ENCODE measurements at places on chromosomes 1 and 21.

GRCh38 chr1:235919833-235920441 lies 53.2 kb upstream of the LYST start:
- no peak for DNase-seq

GRCh38 chr1:59427784-59428183 lies 130.9 kb downstream of the FGGY start:
- DNase-seq, result no peak

DNA sequence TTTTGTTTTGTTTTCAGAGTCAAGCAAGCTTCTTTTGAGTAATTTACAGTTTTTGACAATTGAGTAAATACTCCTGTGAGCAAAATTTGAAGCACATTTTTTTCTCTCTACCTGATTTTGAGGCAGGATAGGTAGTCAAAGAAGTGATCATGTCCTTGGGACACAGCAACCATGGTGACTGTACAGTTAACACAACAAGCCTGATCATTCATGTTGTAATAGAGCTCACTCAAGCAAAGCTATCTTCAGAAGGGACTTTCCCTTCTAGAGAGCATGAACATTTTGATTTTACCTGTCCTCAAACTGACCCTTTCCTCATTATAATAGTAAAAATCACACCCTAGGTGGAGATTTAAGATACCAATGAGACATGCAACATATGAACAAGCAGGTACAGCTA lies 126.5 kb upstream of the KCNK1 start:
- DNase-seq, result no peak

GRCh38 chr1:55155522-55155921 lies 59.6 kb downstream of the USP24 start:
- DNase-seq, result no peak

DNA sequence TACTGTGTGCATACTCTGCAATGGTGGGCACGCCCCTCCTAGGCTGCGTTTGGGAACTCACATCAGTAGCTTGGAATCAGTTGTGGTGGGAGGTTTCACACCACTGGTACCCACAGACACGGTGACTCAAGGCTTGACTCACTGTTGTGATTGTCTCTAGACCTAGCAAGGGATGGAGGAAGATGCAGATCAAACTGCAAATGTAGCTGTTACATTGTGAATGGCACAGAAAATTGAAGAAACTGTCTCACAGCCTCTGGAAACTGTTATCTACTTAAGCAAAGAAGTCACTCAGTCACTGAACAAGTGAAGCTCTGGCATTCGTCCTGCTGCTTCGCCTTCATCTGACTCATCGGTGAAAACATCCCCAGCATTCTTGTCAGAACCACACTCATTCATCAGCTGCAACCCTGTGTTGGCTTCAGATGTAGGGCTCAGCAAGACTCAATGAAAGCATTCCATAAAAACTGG lies 59.5 kb downstream of the POFUT2 start:
- DNase-seq, result no peak

DNA sequence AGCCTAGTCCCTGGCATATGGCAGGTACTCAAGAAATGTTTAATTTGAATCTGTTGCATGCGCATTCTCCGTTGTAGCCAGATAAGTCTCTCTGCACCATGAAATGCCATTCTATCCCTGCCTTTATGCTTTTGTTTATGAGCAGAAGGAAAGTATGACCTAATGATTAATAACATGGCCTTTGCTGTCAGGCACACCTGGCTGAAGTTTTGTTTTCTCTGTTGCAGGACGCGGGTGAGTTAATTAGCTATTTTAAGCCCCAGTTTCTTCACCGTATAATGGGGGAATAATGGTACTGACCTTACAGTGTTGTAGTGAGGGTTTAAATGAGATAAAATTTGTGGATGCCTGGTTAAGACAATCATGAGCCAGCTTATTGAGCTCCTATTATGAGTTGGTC lies 87.7 kb downstream of the ST6GALNAC3 start:
- no peak for DNase-seq

GRCh38 chr21:8994640-8995511 lies 1526.5 kb upstream of the TPTE start:
- DNase-seq, result no peak

- peak; percentile 19 for DNase-seq
Measured at GRCh38 chr1:109277434-109278204, 5.3 kb downstream of the PSRC1 start.

DNA sequence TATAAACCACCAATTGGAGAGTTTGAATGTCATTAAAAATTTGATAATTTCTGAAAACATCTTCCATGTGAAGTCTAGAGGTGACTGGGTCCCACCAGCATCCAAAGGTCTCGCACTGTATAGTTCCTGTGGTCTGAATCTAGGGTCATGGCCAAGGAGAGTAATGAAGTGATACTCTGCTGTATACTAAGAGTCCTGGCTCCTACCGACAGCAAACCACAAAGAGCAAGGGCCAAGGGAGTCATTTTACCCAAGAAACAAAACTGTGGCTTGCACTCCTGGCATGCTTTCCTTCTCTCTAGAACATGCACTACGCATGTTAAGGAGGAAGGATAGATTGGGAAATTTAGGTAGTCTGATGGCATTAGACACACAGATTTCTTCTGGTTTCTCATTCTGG lies 115.6 kb downstream of the BRINP2 start:
- no peak for DNase-seq

- DNase-seq, result no peak
Measured at GRCh38 chr1:223201967-223202366, 58.9 kb upstream of the TLR5 start.

GRCh38 chr21:42850866-42851391 lies 28.4 kb downstream of the WDR4 start:
- no peak for DNase-seq

DNA sequence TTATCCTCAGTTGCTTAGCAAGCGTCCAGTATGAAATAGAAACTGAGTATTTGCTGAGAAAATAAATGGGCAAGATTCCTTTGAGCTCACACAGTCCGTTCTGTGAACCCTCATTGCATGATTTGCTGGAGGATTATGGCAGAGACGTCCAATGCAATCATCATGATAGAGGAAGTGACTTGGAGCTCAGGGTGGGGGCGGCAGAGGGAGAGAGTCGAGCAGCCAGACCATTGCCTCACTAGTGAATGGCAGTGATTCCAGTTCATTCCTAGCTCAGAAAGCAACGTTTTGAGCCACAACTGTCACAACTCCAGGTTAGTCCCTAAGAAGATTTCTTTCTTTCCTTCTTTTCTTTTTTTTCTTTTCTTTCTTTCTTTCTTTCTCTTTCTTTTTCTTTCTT lies 27.5 kb upstream of the COL9A2 start:
- DNase-seq, result no peak

- DNase-seq, result no peak
Measured at GRCh38 chr1:112983537-112984131, 27.6 kb upstream of the SLC16A1 start.

- DNase-seq, result no peak
Measured at GRCh38 chr1:218817071-218817470, 356.6 kb upstream of the LYPLAL1 start.

GRCh38 chr1:110176299-110176956 lies 26.1 kb downstream of the SLC6A17 start:
- no peak for DNase-seq

DNA sequence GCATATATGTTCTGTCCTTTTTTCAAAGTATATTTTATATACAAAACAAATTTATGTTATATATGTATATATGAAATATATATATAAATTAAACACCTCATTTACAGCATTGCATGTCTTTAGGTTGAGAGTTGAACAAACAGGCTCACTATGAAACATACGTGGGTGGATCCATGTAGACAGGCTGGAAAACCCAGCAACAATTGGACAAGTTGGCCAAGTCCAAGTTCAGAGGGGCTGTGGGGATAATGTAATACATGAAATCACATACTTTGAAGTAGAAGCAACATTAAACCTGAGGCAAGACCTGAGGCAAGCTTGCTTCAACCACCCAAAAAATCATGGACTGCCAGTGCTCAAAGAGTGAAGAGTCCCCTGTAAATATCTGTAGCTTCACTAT lies 39.7 kb downstream of the KCNJ6 start:
- DNase-seq, result no peak

GRCh38 chr1:235996048-235996785 lies 68.7 kb downstream of the NID1 start:
- no peak for DNase-seq

GRCh38 chr1:145778146-145778540 lies 45.8 kb downstream of the RNF115 start:
- no peak for DNase-seq

- no peak for DNase-seq
Measured at GRCh38 chr1:34781071-34781843, at the start of gene GJB3. TSS of gene GJB3 (plus strand) at chr1:34781214. CDS start at chr1:34784763, 3,549 bp downstream.

- no peak for DNase-seq
Measured at GRCh38 chr21:42609811-42610210, 43.6 kb upstream of the PDE9A start.

DNA sequence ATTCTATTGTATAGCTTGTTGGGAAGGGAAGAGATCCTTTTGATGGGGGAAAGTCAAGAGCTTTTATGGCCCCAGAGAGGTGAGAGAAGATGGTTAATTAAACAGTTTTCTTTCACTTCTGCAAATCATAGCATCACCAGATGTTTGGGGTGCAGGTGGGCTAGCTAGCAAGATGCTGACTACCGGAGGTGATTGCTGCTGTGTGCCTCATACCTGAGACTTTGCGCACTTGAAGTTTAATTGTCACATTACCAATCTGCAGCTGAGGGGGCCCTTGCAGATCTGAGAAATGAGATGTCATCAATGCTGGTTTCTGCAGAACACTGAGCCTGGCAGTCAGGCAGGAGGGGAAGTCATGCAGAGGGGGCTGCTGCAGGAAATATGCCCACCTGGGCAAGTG lies 73.9 kb downstream of the SNRPE start:
- no peak for DNase-seq

- DNase-seq, result no peak
Measured at GRCh38 chr1:24526940-24527542, 24.4 kb downstream of the RCAN3 start.

- DNase-seq, result no peak
Measured at GRCh38 chr1:208238710-208239472, 5.3 kb downstream of the PLXNA2 start.

DNA sequence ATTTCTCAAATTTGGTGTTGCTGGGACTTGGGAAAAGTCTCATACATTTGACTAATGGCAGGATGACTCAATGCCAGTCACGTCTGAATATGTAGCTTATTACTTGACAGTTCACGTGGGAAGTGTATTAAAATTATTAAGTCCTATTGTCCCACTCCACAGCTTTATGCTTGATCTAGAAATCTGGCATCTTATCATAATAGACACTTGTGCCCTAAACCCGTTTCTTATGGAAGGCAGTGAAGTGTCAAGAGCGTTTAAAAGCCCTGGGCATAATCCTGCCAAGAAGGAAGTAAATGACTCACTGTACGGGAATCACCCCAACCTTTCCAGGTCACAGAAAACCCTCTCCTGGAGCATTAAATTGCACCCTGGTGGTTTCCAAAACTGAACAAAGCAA lies 207.4 kb downstream of the APP start:
- DNase-seq, result no peak

- no peak for DNase-seq
Measured at GRCh38 chr1:204447190-204447589, 35.6 kb upstream of the PPP1R15B start.

GRCh38 chr1:20376880-20377494 lies 86.3 kb downstream of the VWA5B1 start:
- DNase-seq, result no peak

- no peak for DNase-seq
Measured at GRCh38 chr1:147204080-147204479, 21.1 kb downstream of the FMO5 start.

DNA sequence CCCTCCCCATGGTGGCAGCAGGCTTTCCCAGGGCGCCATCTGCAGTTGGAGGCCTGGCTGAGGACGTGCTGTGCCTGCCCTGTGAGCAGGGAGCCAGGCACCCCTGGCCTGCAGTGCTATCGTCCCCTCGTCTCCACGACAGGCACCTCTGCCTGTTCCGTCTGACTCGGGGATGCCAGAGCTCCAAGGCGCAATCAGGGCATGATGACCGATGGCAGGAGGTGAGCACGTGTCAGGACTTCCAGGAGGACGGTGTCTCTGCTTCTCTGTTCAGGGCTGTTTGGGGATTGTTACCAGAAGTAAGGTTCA lies 125.2 kb downstream of the PCBP3 start:
- no peak for DNase-seq

Measured in esophagus squamous epithelium (tissue), 5 donors.